ENCODE measurements at places on chromosomes 3 and 15. TPM values are rescaled to one million over a fixed set of nuclear protein-coding genes. Genes with fewer than 3 reads are reported as not detected.

SCAANT1 gene
- 1.7 TPM for total RNA-seq

DUOXA2 gene
- total RNA-seq: not detected

SKIC8 gene
- 47.1 TPM for total RNA-seq

ARGFX gene
- total RNA-seq: not detected

CGNL1 gene
- total RNA-seq: 6.1 TPM

ECE2 gene
- total RNA-seq: not detected

TMPRSS7 gene
- not detected for total RNA-seq

TM6SF1 gene
- 2.3 TPM for total RNA-seq

DISP2 gene
- total RNA-seq: 0.26 TPM

LRTM1 gene
- total RNA-seq: not detected

STAC gene
- 6.8 TPM for total RNA-seq

Data from fibroblast of lung (primary cell).